ENCODE measurements at places on chromosomes 1 and 21. TPM values are rescaled to one million over a fixed set of nuclear protein-coding genes. Genes with fewer than 3 reads are reported as not detected.

CFAP107 gene
- total RNA-seq = not detected

GREM2 gene
- 2.5 TPM for total RNA-seq

RPTN gene
- total RNA-seq = not detected

C8B gene
- total RNA-seq = not detected

PTCH2 gene
- 0.34 TPM for total RNA-seq

FAM110D gene
- 0.85 TPM for total RNA-seq

NTMT2 gene
- not detected for total RNA-seq

RAP1GAP gene
- total RNA-seq = 45.2 TPM

TTC24 gene
- not detected for total RNA-seq

GRCh38 chr1:198491596-198491995 is 48.9 kb downstream of the ATP6V1G3 start:
- no peak for DNase-seq

GRCh38 chr21:41765420-41765821 is 1.4 kb downstream of the RIPK4 start:
- no peak for DNase-seq

DNA sequence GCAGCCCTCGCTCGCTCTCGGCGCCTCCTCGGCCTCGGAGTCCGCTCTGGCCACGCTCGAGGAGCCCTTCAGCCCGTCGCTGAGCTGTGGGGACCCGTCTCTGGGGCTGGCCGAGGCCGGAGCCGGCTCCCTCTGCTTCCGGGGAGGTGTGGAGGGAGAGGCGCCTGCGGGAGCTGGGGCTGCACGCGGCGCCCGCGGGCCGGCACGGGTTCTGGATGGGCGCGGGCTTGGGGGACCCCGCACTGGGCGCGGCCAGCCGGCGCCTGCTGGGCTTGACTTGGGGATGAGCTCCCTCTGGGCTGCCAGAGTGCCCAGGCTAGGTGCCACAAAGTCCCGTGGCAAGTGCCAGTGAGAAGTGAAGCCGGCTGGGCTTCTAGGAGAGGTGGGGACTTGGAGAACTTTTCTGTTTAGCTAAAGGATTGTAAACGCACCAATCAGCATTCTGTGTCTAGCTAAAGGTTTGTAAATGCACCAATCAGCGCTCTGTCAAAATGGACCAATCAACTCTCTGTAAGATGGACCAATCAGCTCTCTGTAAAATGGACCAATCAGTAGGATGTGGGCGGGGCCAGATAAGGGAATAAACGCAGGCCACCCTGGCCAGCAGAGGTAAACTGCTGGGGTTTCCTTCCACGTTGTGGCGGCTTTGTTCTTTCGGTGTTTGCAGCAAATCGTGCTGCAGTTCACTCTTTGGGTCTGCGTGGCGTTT is 20.2 kb downstream of the EXOC8 start:
- DNase-seq = no peak

- no peak for DNase-seq
These were observed 240.8 kb upstream of the FGGY start for GRCh38 chr1:59055908-59056719.

GRCh38 chr1:157659576-157660247 is 40.9 kb downstream of the FCRL3 start:
- DNase-seq = no peak

GRCh38 chr21:17427157-17427556 is 85.7 kb upstream of the CXADR start:
- DNase-seq = no peak

- peak; percentile 62 for DNase-seq
These were observed 645 bp upstream of the TLR5 start for GRCh38 chr1:223143537-223144248.

- peak; percentile 46 for DNase-seq
These were observed 98.6 kb upstream of the PPP2R5A start for GRCh38 chr1:212186427-212187207.

DNA sequence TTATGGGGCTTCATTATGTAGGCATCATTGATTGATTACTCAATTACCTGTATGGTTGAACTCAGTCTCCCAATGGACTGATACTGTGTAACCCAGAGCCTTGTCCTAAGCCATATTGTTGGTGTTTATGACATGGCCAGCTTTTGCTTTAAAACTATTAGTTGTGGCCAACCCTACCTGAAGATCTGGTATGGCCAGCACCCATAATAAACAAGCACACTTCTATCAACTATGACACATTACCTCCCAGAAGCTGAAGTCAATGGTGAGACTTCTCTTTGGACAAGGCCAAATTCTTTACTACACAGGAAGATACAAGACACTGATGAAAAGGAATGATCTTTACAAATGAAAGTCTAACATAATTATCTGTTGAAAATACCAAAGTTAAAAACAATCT is 28.8 kb downstream of the MAN1A2 start:
- DNase-seq = no peak

DNA sequence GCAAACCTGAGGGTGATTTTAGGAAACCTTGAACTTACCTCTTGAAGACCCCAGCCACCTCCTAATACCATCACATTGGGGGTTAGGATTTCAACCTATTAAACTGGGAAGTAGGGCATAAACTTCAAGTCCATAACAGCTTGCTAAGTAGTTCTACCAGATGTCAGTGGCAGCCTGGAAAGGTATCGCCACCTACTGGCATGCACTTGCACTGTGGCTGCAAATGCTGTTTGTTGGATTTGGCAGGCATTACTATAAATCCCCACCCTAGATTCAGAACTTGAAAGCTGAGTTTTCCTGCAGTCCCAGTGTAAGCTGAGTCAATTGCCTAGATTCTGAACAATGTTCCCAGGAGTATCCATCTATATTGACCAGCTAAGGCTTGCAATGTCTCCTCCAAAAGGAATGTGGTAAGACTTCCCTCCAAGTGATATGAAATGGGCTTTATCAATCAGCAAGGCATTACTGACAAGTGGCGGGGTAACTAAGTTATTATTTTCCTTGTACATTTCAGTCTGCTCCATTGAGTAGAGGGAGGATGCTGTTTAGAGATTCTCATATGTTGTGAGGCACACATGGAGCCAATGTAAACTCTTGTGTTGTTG is 474.5 kb downstream of the PTPRC start:
- peak; percentile 42 for DNase-seq

DNA sequence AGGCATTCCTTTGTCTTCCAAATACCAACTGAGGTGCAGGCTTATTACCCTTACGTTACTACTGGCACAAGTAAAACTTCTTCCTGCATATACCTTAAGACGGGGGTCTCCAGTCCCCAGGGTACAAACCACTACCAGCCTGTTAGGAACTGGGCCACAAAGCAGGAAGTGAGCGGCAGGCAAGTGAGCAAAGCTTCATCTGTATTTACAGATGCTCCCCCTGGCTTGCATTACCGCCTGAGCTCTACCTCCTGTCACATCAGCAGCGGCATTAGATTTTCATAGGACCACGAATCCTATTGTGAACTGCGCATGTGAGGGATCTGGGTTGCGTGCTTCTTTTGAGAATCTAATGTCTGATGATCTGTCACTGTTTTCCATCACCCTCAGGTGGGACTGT is 113.1 kb downstream of the SLC45A1 start:
- DNase-seq = no peak

GRCh38 chr1:75990686-75991085 is 58.5 kb upstream of the ASB17 start:
- no peak for DNase-seq

DNA sequence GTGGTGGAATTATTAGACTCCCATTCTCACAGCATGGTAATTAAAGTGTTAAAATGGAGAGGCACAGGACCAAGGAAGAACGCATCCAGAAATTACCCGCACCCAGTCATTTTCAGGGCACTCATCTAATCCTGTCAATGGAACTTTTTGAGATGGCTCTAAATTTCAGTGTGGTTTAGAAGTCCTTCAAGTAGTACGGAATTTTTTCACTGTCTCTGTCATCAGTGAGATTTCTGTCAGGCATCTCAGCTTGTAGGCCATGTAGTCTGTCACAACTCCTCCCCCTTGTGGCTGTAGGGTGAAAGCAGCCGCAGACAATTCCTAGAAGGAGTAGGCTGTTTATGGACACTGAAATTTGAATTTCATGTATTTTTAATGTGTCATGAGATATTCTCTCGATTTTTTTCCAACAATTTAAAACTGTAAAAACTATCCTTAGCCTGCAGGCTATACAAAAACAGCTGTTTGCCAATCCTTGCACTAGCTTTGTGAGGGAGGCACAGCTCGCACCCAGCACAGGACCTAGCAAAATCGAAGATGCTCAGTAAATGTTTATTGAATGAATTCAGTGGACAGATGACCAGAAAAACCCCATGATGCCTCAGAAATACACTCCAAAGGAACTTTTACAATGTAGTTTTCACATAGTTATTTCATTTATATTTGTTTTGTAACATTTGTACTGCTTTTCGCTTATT is 6.6 kb upstream of the NUP133 start:
- peak; percentile 47 for DNase-seq

- peak; percentile 44 for DNase-seq
These were observed 3.0 kb downstream of the FMO1 start for GRCh38 chr1:171251042-171251951.

- DNase-seq = no peak
These were observed 1412.9 kb downstream of the PLA2G4A start for GRCh38 chr1:188241629-188242028.

DNA sequence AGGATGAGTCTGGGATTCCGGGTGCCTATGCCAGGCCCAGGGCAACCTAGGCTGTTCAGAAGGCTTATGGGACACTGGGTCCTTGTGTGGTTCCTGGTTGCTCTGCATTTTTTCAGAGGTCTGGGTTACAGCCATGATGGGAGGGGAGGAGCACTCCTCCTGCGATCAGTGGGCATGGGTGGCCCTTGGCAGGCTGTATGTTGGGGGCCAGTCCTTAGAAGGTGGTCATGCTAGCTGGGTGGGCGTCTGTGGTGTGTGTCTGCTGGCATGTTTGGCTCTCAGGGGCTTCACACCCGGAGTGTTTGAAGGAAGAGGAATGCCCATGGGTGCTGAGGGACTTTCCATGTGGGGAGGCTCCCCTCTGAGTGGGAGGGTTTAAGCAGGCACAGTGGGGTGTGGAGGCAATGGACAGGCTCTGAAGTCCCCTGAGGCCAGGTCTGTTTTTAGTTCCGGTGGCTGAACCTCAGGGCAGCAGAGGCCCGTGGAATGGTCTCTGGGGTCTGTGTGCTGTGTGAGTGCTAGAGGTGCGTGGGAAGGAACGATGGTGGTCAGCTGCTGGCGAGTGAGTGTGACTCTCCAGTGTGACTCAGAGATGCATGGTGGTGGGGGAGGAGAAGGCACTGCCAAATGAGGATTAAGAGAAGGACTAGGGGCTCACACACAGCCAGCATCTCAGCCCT is 25.3 kb downstream of the CACNA1E start:
- no peak for DNase-seq

DNA sequence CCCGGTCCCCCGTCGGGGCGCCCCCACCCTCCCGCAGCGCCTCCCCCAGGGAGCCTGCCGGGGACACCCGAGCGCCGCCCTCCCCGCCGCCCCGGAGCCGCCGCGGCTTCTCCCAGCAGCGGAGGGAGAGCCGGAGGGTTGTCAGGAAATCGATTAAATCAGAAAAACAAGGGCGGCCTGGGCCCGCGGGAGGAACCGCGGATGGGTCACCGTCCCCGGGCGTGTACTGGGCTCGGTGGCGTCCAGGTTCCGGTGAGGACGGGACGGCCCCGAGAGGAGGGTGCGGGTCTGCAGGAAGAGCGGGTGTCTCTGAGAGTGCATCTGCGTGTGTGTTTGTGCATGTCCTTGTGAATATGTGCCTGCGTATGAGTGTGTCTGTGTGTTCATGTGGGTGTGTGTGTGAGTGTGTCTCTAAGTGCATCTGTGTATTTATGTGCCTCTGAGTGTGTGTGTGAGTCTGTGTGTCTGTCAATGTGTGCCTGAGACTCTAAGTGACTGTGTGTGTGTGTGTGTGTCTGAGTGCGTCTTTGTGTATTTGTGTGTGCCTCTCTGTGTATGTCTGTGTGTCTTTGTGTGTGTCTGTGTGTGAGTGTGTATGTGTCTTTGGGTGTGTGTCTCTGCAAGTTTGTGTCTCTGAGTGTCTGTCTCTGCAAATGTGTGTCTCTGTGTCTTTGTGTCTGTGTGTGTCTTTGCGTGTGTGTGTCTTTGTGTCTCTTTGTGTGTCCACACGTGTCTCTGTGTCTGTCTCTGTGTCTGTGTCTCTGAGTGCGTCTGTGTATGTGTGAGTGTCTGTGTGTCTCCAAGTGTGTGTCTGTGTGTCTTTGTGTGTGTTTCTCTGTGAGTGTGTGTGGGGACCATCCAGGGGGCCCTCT is 1.1 kb downstream of the SPSB1 start:
- peak; percentile 61 for DNase-seq

- no peak for DNase-seq
These were observed 17.1 kb downstream of the KIF21B start for GRCh38 chr1:201006450-201006849.

DNA sequence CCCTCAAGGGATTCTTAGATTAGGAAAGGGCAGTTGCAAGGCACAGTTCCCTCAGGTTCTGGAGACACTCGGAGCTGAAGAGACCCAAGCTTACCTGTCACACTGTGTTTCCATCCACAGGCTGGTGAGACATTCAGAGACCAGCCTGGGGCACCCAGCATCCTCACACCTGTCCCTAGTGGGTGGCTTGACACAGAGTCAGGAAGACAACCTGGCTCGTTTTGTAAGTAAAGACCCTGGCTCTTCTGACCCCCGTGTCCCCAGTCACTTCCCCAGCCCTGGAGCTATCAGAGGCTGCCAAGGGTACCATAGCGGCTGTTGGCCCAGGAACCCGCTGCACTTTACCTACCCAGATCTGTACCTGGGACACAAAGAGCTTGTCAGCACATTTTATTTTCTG is 409.8 kb downstream of the MATN1 start:
- no peak for DNase-seq

- DNase-seq = no peak
These were observed 5.2 kb upstream of the EPB41 start for GRCh38 chr1:28909198-28909597.

GRCh38 chr21:15062606-15062965 is 2.2 kb downstream of the NRIP1 start:
- DNase-seq = no peak

DNA sequence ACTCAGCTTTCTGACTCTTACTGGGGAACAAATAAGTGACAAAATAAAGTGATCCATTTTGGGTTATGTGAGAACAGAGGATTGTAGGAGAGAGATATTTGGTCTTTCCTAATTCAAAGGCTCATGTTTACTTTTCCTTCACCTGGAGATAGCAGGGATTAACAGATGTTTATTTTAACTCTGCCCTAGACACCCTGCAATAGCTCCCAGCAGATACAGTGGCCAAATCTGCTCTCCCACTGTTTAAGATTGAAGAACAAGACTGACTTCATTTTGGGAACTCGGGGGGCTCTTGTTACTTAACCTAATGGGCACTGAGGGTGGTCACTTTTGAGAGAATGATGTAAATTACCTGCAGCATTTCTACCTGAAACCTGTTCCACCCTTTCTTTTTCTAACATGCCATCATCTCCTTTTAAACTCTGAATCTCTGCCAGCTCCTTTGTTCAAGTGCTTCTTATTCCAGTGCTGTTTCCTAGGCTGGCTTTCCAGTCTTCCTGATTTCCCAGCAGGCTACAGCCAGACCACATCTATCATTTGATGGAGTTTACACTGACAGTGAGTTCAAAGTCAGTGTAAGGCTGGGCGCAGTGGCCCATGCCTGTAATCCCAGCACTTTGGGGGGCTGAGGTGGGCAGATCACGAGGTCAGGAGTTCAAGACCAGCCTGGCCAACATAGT is 90.0 kb downstream of the SELENOF start:
- DNase-seq = no peak

GRCh38 chr1:76669624-76670315 is 197.5 kb upstream of the ST6GALNAC5 start:
- no peak for DNase-seq

GRCh38 chr1:52235646-52236045 is 93.8 kb downstream of the ZFYVE9 start:
- DNase-seq = no peak
